ENCODE measurements at places on chromosomes 12 and 14.

GRCh38 chr12:110849748-110850403 lies 3.1 kb downstream of the CCDC63 start:
- no peak overlapping the region for H3K4me3 ChIP-seq
- H3K4me1 ChIP-seq: peaks cover 9% of the 10 kb centered on the region
- H3K27me3 ChIP-seq: peaks cover 36% of the 10 kb centered on the region
- DNase-seq: no peak
- H3K27ac ChIP-seq: no peak overlapping the region
- H3K36me3 ChIP-seq: no peaks in the 10 kb centered on the region

DNA sequence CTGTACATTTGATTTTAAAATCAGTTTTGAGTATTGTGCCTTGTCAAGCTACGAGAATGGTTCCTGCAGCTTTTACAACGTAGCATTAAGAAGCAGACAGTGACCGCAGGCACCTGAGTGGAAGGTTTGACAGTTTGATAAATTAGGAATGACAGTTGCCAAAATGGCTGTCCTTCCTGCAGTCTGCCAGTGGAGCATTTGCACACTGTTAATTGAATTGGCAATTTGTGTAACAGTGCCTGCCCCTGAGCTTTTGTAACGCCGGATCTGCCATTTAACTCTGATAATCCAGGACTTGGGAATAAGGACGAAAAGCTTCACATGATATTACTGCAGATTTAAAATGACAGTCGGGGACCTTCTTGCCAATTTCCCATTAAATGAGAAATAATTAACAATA lies 385.3 kb downstream of the NPAS3 start:
- no peak overlapping the region for H3K4me3 ChIP-seq
- H3K27ac ChIP-seq: no peak overlapping the region
- H3K4me1 ChIP-seq: peaks cover 6% of the 10 kb centered on the region
- no peaks in the 10 kb centered on the region for H3K36me3 ChIP-seq
- DNase-seq: no peak

DNA sequence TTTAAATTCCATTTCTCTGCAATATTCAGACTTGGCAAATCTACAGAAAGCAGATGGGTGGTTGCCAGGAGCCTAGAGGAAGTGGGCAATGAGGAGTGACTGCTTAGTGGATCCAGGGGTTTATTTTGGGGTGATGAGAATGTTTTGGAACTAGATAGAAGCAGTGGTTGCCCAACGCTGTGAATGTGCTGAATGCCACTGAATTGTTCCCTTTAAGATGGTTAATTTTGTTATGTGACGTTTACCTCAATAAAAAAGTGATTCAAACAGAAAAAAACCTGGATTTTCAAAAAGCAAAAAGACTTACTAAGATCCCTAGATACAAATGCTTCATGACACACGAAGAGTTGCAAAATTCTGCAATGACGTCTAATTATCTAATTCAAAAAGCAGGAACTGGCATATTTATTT lies 34.2 kb downstream of the DAO start:
- no peaks in the 10 kb centered on the region for H3K27me3 ChIP-seq
- no peak overlapping the region for H3K4me3 ChIP-seq
- no peak for DNase-seq
- H3K27ac ChIP-seq: no peak overlapping the region
- no peaks in the 10 kb centered on the region for H3K36me3 ChIP-seq
- no peaks in the 10 kb centered on the region for H3K4me1 ChIP-seq

DNA sequence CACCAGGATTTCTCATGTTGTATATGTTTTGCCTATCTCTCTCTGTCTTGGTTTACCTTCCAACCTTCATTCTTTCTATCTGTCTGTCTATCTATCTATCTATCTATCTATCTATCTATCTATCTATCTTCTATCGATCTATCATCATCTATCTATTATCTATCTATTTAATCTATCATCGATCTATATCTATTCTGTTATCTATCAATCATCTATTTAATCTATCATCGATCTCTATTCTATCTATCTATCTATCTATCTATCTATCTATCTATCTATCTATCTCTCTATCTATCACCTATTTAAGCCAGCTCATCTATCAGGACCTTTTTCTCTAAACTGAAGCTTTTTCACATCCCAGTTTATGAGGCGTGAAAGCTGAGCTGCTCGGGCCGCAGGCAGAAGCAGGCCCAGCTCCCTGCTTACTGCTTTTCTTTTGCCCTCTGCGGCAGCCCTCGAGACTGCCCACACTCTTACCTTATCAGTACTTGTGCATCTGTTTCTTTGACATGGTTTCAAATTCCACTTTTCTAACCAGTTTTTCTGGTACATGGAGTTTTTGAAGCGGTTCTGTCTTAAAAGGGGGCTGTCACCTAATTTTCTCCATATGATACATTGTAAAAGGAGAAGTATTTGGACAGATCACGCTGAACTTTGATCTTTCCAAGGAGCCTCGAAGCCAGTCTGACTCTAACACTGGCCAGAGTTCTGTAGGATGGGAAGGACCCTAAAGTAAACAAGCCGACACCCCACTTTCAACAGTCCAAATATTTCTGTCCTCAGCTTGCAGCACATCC lies 44.4 kb upstream of the GSG1 start:
- peaks cover 10% of the 10 kb centered on the region for H3K27me3 ChIP-seq
- no peak for DNase-seq
- H3K4me1 ChIP-seq: no peaks in the 10 kb centered on the region
- H3K36me3 ChIP-seq: no peaks in the 10 kb centered on the region
- no peak overlapping the region for H3K27ac ChIP-seq
- H3K4me3 ChIP-seq: no peak overlapping the region

GRCh38 chr12:54065677-54066076 lies 12.0 kb downstream of the HOXC4 start:
- no peaks in the 10 kb centered on the region for H3K4me1 ChIP-seq
- no peaks in the 10 kb centered on the region for H3K36me3 ChIP-seq
- no peak for DNase-seq
- peaks cover 90% of the 10 kb centered on the region for H3K27me3 ChIP-seq

DNA sequence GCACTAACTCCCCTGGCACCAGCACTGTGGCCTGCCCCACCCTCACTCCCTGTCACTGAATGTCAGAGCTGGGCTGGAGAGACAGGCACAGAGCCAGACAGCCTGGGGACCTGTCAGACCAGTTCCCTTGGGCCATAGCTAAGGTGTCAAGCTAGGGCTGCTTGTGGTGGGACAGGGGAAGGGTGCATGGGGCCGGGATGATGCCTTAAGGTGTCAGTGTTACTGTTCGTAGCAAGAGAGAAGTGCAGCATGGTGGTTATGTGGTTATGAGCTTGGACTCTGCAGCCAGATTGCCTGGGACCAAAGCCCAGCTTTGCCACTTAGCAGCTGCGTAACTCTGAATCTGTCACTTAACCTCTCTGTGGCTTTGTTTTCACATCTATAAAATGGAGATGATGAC lies 3.8 kb downstream of the RAPGEF3 start:
- DNase-seq: no peak
- H3K4me1 ChIP-seq: peaks cover 25% of the 10 kb centered on the region
- no peaks in the 10 kb centered on the region for H3K36me3 ChIP-seq
- H3K27me3 ChIP-seq: peaks cover 10% of the 10 kb centered on the region
- no peak overlapping the region for H3K27ac ChIP-seq
- H3K4me3 ChIP-seq: no peak overlapping the region

DNA sequence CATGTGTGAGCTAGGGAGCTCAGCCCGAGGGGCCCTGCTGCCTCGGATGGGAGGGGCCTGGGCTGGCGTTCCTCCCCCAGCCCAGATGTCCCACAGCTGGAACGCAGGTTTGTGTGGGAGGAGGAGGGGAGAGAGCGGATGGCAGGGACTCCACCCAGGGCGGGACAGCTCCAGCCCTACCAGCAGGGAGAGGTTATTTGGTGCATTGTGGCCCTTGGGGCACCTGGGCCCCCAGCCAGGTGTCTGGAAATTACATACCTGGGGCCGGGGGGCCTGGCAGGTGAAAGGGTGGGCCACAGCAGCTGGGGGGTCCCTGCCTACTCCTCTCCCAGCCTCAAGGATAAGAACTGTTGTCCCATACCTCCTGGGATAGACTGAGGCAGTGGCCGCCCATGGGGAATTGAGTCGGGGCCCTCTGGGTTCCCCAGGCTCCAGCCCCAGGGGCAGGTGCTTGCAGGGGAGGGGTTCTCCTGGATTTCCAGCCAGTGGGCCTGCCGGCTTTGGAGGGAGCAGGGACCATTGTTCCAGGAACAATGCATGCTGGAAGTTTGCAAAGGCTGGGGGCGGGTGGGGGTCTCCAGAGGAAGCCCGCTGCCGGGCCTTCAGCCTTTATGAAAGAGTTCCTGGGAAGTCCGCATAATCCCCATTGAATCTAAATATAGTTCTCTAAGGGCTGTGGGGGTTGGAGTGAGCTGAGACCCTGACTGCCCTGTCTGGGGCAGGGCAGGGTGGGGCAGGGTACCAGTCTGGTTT lies 1.2 kb downstream of the KIF26A start:
- no peak overlapping the region for H3K27ac ChIP-seq
- peak overlapping the region; percentile 85 for H3K4me3 ChIP-seq
- H3K4me1 ChIP-seq: peaks cover 16% of the 10 kb centered on the region
- no peaks in the 10 kb centered on the region for H3K36me3 ChIP-seq

DNA sequence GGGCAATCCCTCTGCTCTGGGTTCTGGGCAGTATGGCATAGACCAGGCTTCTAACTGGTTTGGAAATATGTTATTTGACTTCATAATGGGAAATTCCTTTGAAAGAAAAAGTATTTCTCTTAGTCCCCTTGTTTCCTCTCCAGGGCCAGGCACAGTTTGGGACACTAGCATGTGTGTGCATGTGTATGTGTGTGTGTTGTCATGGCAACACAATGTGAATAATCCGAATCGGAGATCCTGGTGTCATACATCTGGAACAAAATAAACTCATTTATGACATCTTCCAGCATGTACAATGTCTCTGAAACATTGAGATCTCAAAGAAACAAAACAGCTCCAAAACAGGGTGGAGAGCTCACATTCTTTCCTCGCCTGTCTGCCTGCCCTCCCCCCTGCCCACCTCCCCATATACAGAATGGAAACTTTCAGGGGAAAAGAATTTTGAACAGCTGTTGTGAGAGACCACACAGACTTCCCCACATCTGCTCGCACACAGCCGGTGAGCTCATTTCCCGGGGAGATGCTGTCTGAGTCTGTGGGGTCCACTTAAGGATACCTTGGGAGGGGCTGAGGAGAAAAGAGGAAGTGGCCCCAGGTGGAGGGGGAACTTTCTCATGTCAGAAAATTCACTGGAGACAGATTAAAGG lies 55.5 kb upstream of the PARP11 start:
- no peak overlapping the region for H3K4me3 ChIP-seq
- DNase-seq: no peak
- peaks cover 47% of the 10 kb centered on the region for H3K4me1 ChIP-seq
- no peaks in the 10 kb centered on the region for H3K36me3 ChIP-seq

All from neural crest cell (in vitro differentiated cells).